Activated T-cell treated with anti-CD3 and anti-CD28 coated beads for 24 hours (primary cell): ENCODE measurements at places on chromosomes 16 and 17.

DNA sequence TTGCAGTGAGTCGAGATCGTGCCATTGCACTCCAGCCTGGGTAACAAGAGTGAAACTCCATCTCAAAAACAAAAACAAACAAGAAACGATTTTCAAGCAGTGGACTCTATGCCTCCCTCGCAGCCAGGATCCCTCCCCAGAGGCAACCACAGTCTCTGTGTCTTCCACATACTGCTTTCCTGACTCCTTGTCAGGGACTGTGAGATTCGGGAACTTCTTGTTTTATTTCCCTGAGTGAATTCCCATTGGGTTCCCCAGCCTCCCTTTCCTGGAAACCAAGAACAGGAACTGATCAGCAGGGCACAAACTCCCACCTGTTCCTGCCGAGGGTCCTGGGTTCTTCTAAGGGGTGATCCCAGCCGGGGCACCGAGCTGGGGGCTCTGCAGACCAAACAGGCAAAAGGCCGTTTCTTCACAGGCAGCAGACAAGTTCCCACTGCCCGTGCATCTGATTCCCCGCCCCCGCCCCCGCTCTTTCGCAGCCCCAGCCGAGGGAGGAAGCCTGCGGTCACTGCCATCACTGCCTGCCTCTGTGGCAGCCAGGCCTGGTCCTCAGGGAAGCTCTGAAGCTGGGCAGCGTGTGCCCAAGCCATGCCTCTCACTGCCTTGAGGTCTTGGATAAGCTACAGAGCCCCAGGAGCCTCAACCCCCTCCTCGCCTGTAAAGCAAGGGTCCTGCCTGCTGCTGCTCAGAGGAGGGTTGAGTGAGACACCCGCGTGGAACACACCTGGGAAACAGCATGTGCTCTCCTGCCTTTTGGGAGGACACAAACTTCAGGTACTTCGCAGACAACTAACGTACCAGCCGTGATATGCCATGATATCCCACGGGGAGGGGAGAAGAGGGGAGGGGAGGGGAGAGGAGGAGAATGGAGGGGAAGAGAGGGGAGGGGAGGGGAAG is 5.5 kb upstream of the PIEZO1 start:
- no peak for DNase-seq

DNA sequence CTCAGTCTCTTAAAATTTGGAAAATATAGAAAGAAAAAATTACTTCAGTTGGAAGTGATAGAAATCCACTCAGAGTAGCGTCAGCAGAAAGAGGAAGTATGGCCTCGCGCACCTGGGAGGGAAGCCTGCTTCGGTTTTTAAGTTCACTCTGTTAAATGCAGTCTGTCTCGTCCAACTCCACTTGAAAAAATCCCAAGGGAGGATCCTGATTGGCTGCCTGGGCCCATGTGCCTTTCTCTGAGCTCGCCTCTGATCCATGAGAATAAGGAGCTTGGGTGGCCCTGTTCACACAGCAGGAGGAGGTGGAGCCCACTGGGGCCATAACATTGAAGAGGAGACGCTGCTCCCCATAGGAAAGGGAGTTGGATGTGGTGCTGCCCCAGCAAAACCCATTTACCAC is 40.7 kb downstream of the DNAJA2 start:
- no peak for DNase-seq

DNA sequence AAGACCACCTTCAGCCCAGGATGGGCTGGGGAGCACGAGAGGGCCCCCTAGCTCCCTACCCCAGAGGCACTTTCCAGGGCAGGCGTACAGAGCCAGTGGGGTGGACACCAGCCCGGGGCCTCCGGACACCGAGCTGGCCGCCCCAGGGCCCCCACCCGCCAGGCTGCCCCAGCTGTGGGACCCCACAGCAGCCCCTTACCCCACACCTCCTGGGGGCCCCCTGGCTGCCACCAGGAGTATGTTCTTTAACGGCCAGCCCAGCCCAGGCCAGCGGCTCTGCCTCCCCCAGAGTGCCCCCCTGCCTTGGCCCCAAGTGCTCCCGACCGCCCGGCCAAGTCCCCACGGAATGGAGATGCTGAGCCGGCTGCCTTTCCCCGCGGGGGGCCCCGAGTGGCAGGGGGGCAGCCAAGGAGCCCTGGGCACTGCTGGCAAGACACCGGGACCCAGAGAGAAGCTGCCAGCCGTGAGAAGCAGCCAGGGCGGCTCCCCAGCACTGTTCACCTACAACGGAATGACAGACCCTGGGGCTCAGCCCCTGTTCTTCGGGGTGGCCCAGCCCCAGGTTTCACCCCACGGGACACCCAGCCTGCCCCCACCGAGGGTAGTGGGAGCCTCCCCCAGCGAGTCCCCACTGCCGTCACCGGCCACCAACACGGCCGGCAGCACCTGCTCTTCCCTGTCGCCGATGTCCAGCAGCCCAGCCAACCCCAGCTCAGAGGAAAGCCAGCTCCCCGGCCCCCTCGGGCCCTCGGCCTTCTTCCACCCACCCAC is 24.3 kb upstream of the ZFPM1 start:
- DNase-seq = no peak

DNA sequence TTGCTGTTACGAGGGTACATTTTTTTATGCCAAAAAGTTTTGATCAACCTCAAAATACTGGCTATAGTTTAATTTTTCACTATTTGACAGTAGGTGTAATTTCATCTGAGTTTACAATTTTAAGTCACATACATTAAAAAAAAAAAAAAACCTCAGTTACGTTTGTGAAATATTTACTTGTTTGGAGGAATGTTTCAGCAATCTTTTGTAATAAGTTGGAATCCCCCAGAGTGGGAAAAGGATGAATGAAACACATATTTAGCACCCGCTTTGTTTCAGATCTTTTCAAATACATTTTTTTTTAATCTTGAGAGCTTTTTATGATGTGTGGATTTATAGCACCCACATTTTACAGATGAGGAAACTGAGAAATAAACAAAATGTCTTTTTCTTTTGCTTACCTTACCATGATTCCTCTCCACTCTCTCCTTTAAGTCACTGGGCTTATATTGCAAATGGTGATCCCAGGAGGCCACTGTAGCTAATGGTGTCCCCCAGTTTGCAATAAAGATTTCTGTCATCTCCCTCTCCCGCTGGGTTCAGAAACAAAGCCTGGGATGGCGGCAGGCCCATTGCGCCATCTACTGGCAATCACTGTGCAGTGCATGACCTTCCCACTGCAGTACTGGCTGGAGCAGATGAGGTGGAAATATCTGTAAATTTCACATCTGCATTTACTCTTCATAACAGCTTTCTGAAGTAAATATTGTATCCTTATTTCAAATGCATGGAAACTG is 27.7 kb downstream of the TBC1D3B start:
- peak; percentile 56 for DNase-seq

DNA sequence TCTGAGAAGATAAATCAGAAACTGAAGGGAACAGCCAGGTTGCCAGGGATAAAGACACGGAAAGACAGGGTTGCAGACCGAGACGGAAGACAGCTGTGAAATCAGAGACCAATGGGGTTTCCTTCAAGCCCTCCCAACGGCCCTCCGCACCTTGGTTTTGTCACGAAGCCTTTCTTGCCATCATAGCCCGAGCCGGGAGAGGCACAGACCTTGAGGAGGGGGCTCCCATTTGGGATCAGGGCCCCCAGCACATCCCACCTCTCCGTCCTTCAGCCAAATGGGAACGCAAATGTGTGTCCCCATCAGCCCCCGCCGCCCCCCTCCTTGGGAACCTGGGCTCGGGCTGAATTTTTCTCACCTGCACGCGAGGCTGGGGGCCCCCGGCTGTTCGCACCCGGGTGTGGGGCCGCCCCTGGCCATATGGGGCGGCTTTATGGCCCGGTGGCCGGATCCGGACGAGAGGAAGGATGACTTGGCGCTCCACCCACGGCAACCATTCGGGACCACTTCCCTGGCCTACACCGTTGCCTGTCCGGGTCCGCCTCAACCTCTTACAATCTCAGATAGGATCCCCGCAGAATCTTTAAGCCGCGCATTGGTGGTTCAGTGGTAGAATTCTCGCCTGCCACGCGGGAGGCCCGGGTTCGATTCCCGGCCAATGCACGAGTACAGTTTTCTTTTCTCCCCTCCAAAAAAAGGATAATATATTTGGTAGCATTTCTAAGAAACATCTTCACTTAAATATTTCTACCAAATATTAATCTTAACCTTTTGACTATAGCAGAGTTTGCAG is 1.4 kb upstream of the HES7 start:
- DNase-seq = peak; percentile 93

- no peak for DNase-seq
Measured at GRCh38 chr16:85354686-85355514, 242.6 kb upstream of the CIBAR2 start.

DNA sequence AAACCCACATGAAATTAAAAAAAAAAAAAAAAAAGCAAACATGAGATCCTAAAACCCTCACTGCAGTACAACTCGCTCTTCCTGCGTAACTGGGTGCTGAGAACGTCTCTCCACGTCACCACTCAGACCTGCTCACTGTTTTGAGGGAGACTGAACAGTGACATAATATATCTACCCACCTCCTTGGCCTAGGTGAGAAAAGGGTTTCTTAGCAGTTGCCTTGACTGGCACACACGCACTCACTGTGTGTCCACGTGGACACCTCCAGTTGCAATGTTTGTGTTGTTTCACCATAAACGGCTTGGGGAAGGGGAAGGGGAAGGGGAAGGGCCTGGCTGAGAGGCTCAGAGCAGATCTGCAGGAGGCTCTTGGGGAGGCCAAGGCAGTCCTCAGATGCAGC is 32.0 kb downstream of the FANCA start:
- DNase-seq = no peak

DNA sequence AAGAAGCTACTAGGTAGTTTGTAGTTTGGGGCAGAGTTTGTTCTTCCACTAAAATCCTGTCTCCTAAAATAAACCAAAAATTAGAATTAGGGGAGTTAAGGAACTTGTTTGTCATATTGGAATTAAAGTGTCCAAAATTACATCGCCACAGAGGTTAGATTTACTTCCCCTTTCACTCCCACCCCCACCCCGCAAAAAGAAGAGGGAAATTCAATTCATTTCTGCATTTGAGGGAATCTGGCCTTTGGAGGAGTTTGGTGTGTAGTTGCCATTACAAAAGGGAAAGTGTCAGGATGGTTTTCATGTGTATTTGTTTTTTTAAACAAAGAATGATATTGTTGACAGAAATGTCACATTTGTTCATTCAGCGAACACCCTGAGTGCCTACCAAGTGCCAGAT is 5.8 kb downstream of the TMEM97 start:
- DNase-seq = no peak

GRCh38 chr17:36849871-36850348 is 87.4 kb upstream of the LHX1 start:
- peak; percentile 49 for DNase-seq

- no peak for DNase-seq
Measured at GRCh38 chr17:63222655-63223054, 223.5 kb downstream of the CYB561 start.

DNA sequence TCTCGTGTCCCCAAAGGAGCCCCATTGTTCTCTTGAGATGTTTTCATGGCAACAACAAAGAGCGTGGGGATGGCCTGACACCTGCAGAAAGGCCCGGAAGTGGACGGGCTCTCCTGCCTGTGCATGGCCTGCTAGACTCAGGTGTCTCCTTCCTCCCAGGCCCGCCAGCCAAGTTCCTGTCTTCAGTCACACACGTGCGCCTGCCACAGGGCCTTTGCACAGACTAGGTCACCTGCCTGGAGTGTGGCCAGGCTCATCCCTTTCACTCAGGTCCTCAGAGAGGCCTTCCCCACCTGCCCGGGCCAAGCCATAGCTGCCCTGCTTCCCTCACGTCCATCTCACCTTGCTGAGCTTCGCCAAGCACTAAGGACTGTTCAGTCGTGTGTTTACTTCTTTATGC is 300.9 kb downstream of the FOXL1 start:
- DNase-seq = no peak

GRCh38 chr17:27991462-27991993 is 50.9 kb upstream of the NLK start:
- DNase-seq = no peak

GRCh38 chr16:17027488-17028129 is 443.2 kb downstream of the XYLT1 start:
- DNase-seq = no peak

DNA sequence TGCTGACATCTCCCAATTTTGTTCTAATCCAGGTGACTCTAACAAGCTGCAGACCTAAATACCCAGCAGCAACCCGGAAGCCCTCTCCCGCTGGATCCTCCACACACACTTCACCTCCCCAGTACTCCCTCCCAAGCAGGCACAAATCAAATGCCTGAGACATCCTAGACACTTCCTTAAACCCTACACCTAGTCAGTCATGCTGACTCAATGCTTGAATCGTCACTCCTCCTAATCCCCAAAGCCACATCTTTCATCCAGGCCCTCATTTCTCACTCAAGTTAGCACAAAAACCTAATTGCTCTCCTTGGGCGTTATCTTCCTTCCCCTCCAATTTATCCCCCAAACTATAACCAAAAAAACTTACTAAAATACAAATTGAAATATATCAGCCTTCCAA is 32.7 kb downstream of the CMC2 start:
- no peak for DNase-seq

- DNase-seq = no peak
Measured at GRCh38 chr17:20074001-20074400, 64.8 kb downstream of the SPECC1 start.

DNA sequence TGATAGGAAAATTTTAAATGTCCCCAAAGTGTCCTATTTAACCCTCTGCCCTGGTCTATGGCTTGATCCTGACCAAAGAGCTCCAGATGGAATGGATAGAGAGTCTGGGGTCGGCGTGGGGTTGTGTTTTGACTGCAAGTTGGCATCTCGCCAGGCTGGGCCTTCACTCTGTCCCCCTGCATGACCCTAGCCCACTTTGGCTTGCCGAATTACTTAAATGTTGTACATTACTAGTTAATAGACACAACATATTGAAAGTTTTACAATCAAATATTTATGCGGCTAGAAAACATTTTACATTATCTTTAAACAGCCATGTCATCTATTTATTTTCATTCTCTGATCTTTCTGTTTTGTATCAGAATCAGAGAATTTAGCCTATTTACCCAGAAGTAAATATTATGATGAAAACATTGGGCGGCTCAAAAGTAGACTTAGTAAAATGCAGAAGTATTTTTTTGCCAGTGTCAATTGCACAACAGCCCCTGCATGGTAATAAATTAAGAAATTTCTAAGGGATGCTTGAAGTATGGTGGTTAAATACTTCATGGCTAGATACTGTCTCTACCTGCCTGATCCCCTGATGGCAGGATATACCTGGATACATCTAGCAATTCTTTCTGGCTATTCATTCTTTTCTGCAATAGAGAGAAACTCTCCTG is 18.8 kb upstream of the MYOCD start:
- DNase-seq = no peak
